ENCODE measurements at places on chromosomes 7 and 10.

GRCh38 chr7:149414745-149415390, 46.0 kb downstream of the ZNF777 start:
- peak; percentile 59 for DNase-seq

- DNase-seq: no peak
Measured at GRCh38 chr7:17328641-17329040, 30.2 kb downstream of the AHR start.

GRCh38 chr10:91350651-91351081, 59.5 kb upstream of the HECTD2 start:
- DNase-seq: no peak

DNA sequence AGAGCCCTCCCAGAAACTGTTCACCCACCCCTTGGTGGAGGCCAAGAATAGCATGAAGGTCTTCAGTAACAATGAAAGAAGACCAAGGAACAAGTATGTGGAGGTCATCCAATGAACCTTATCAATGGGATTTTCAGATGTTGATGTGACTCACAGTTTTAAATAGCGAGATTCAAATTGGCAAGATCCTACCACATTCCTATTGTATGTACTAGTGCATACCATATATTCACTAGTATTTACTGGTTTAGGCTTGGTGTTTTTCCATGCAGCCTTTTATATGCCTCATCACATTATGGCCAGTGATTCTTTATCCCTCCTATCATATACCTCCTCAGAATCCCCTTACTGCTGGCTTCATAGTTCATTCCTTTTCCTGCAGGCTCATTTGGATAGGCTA, 54.4 kb downstream of the ITGB8 start:
- no peak for DNase-seq

- no peak for DNase-seq
Measured at GRCh38 chr7:82173400-82174021, 270.1 kb downstream of the CACNA2D1 start.

DNA sequence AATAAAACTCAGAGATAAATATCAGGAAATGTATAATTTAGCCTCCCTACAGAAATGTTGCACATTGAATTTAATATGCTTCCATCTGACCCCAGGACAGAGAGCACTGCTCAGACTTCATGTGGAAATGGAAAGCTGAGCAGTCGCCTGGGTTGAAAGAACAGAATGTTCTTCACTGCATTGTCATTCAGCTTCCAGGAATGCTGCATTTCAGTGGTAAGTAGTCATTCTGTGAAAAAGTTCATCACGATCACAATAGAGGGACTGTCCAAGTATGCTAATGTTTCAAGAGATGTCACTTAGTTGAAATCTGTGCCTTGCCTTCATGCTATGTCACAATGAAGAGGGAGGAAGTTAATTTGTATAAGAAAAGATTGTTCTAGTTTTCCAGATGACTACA, 147.3 kb downstream of the NRCAM start:
- no peak for DNase-seq

- DNase-seq: no peak
Measured at GRCh38 chr10:63068246-63068645, 64.9 kb upstream of the NRBF2 start.

GRCh38 chr7:81665236-81665635, 104.6 kb downstream of the HGF start:
- no peak for DNase-seq

- no peak for DNase-seq
Measured at GRCh38 chr10:86365346-86366032, 1.1 kb downstream of the GRID1 start.

DNA sequence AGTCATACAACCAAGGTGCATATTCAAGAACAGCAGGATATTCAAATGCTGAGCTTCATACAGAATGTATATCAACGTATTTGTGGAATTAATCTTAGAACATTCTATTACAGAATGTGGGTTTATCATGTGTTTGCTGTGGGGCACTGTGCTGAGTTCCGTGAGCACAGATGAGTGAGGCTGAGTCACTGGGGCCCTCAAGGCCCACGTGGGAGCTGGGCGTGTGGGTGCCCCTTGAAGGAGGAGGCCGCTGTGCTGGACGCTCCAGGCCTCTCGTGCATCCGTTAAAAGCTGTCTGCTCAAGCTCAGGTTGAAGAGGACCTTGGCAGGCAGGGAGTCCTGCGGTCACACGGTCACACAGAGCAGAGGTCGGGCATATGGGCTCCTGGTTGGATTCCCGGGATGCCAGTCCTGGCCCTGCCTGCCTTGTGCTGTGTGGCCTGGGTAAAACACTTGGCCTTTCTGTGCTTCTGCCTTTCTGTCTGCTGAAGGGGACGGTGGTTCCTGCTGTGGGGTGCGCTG, 70.1 kb downstream of the GLRX3 start:
- DNase-seq: no peak
